ENCODE measurements at places on chromosomes 5 and 9.

DNA sequence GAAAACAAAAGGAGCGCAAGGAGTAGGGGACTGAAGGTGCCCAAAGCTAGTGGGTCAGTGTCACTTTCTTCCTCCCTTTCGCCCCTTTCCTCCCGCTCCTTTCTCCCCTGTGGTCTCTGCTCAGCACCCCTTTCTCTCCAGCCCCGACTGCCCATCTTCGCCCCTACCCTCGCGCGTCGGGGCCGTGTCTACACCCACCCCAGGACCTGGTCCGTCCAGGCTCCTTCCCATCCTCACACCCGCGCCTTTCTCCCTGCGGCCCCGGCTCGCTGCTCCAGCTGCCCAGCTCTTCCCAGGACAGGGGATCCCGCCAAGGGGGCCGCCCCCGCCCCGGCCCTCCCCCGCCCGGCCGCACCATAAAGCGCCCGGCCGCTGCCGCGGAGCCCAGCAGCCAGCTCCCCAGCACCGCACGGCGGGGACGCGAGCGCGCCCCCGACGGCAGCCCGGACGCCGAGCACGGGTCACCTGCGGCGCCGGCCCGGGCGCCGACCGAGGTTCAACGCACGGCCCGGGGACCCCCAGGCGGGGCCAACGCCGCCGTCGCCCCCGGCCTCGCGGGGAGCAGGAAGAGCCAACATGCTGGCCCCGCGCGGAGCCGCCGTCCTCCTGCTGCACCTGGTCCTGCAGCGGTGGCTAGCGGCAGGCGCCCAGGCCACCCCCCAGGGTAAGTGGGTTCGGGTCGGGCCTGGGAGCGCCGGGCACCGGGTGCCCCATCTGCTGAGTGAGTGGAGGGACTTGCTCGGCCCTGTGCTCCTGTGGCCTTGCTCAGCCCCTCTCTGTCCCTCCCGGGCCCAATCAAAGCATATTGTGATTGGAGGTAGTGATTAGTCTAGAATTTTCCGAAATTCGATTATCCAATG lies at the start of gene THBS4:
TSS of gene THBS4 (plus strand) at position 387 of the 860 bp plus-strand sequence. CDS start at position 577, 190 bp downstream.
- no peak for DNase-seq

DNA sequence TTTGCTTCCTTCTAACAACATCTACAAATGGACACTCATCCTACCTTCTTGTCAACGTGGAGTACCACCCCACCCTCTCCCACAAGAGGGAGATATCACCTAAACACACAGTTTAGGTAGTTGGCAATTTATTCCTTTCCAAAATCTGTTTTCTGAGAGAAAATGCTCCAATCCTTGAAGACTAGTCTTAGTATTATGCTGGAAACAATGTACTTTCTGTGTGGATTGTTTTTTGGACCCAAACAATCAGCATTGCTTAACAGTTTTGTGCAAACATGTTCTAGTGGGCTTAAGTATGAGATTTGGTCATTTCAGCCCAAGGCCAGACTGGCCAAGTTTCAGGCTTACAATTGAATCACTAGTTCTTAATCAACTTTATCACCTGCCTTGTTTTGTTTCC lies 359.1 kb downstream of the ARHGEF28 start:
- no peak for DNase-seq

GRCh38 chr9:81146684-81147337 lies 542.5 kb downstream of the TLE1 start:
- no peak for DNase-seq

DNA sequence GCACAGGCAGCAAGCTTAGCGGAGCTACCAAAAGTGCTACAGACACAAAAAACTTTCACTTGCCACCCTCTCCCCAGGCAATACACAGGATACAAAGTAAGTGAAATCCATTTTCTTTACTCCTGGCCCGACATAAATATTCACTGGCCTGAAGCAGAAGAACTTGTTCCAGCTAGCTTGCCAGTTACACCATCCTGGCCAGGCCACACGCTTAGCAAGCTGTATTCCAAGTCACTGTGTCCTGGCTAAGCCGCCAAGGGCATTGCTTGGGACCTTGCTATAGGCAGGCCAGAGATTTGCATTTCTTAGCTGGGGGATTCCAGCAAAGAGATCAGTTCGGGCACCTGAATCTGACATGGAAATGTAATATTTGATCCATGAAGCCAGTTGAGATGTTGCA lies 71.0 kb upstream of the SLC1A3 start:
- DNase-seq: no peak

- DNase-seq: no peak
These were observed 76.0 kb upstream of the CD180 start for GRCh38 chr5:67272453-67273130.

GRCh38 chr9:23938908-23939307 lies 112.9 kb upstream of the ELAVL2 start:
- DNase-seq: no peak

- DNase-seq: no peak
These were observed 199.5 kb downstream of the FER start for GRCh38 chr5:108947164-108947563.

- no peak for DNase-seq
These were observed 62.5 kb downstream of the COL23A1 start for GRCh38 chr5:178527458-178528307.

- no peak for DNase-seq
These were observed 41.0 kb upstream of the TMEM215 start for GRCh38 chr9:32742296-32742695.

- DNase-seq: no peak
These were observed 79.0 kb downstream of the FBXW11 start for GRCh38 chr5:171927345-171927941.

- DNase-seq: no peak
These were observed 33.8 kb downstream of the ERGIC1 start for GRCh38 chr5:172867761-172868435.

DNA sequence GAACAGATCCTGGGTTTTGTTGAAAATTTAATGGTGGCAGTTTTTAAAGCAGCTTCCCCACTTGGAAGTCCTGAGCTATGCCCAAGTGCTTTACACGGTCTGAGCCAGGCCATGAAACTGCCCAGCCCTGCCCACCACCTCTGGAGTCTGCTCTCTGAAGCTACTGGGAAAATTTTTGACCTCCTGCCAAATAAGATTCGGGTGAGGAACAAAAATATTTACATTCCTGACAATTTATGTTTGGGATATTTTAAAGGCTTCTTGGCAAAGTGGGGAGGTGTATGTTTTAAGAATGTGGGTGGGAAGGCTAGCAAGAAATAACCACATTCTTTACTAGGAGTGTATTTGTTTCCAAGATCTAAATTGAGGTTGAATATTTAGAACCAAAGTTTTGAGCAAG lies 50.0 kb downstream of the HACD4 start:
- DNase-seq: no peak

- DNase-seq: no peak
These were observed 8.9 kb downstream of the CXCL14 start for GRCh38 chr5:135569755-135570452.

DNA sequence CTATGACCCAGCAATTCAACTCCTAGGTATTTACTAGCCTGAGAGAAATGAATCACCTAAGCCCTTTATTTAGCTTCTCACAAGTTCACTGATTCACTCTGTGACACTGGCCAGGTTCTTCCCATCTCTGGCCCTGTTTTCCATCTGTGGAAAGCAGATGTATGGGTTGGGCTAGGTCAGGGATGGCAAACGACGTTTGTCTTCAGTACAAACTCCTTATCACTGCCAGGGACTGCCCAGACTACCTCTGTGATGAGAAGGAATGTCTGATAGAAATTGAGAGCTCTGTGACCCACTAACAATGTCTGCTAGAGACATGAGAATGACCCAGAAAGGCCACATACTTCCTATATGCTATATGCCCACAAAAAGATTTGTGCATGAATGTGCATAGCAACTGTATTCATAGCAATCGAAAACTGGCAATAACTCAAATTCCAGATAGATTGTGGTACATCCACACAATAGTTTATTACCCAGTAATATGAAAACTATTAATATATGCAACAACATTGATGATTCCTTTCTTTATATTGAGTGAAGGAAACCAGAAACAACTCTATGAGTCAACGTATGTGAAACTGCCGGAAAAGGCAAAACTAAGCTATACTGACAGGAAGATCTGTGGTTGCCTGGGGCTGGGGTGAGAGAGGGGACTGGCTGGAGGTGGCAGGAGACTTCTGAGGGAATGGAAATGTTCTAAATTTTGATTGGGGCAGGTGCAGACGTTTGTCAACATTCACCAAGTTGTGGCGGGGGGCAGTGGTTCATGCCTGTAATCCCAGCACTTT lies 32.0 kb upstream of the ADAM19 start:
- no peak for DNase-seq

DNA sequence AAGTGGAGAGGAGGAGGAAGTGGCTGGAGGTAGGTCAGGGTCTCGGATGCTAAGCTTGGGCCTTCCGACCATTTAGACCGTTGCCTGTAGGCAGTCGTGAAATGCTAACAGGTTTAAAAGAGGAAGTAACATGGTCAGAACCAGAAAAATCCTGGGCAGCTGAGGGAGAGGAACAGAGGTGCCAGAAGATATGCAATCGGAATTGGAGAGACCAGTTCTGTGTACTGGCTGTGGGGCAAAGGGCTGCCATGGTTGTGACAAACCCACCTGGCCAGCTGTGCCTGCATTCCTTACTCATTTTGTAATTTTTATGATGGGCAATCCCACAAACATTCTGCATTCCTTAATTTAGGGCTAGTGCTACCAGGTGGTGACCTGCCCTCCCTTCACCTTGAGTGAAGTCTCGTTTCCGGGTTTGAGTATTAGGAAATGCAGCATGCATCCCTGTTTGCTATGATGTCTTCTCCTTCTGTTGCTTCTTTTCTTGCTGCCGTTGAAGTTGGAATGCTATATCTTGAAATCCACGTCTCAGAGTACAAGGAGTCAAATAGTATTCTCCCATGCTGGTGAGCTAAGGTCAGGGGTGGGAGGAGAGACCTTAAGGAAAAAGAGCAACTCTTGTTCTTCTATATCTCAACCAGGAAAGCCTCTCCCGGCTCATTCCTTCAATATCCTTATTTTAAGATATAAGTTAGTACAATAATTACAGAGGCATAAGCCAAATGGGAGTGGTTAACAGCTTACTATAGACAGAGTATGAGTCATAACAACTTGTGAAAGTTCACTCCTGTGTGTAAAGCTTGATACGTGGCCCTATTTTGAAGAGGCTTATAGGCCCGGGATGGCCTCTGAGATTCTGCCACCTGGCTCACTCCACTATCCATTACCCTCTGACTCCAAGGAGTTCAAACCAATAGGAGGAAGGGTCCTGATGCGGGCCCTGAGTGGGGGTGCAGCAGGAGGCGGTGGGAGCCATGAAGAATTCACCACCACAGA lies 37.0 kb downstream of the B4GALT1 start:
- no peak for DNase-seq

- DNase-seq: peak; percentile 40
These were observed 120.2 kb upstream of the GRHPR start for GRCh38 chr9:37302277-37302676.

DNA sequence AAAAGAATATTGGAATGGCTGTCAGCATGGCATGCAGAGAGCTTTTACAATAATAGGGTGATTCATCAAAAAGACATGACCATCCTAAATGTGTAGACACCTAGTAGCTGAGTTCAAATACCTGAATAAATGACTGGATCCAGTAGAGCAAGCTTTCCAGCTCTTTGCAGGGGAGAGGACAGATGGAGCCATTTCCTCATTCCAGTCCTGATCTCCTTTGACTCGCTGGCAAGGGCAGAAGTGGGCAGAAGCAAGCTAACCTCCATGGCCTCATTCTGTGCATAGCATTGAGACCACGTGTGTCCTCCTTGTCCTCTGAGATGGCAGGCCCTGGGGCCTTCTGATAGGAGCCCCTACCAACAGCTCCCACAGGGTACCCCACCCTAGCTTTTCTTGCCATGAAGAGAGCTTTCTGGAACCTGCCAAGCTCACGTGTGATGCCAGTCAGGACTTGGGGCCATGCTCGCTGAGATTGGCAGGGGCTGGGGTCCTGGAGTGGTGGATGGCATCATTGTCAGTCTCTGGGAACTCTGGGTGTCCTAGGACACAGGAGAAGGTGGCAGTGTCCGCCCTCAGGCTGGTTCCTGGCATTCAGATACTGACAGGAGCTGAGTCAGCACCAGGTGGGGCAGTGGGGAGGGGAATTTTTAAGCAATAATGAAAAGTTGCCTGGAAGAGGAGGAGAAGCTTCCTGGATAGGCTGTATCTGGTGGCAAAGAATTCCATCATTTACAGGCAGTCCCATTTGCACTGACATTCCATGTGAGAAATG lies 33.6 kb downstream of the WWC1 start:
- DNase-seq: no peak
